Left colon (tissue), 2 donors: ENCODE measurements at places on chromosomes 4 and X.

GRCh38 chrX:44690129-44690528 lies 147.5 kb upstream of the FUNDC1 start:
- no peak for DNase-seq

DNA sequence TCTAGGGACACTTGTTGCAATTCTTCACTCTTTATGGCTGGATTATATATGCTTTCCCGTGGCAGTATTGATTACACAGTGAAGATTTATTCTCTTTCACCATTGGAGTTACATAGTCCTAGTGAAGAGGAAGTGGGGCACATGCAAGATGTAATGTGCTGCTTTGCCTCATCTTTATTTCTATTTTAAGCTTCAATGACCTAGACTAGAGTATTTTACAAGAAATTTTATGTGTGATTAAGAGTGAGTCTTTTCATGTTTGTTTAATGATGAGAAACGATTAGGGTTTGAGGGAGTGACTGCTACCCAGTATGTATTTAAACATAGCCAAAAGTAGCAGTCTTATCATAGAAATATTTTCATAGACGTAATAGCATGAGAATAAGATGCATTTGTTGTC lies 30.8 kb downstream of the DIAPH2 start:
- DNase-seq: no peak

DNA sequence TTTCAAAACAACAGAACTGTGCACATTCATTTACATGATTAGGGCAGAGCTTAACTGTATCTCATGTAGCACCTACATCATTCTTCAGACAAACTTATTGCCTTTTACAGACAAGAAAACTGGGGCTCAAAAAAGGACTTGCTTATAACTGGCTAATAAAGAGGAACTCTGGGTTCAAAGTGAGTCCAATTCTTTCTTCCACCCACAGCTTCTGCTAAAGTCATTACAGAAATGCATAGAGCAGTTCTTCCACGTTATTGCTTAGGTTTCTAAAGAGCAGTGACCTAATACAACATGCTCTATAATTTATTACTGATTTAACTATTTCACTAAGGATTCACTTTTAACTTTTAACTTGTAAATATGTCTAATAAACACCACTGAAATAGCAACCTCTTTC lies 60.6 kb downstream of the ELOVL6 start:
- no peak for DNase-seq

GRCh38 chr4:154088741-154089140 lies 299.9 kb upstream of the SFRP2 start:
- DNase-seq: no peak

GRCh38 chr4:17029964-17030363 lies 131.5 kb upstream of the LDB2 start:
- DNase-seq: no peak

- DNase-seq: no peak
Observed at GRCh38 chrX:33336783-33337182, 125.4 kb upstream of the DMD start.

GRCh38 chr4:3233391-3234071 lies 15.4 kb upstream of the MSANTD1 start:
- no peak for DNase-seq

GRCh38 chr4:122842984-122843531 lies 16.4 kb downstream of the FGF2 start:
- peak; percentile 31 for DNase-seq

DNA sequence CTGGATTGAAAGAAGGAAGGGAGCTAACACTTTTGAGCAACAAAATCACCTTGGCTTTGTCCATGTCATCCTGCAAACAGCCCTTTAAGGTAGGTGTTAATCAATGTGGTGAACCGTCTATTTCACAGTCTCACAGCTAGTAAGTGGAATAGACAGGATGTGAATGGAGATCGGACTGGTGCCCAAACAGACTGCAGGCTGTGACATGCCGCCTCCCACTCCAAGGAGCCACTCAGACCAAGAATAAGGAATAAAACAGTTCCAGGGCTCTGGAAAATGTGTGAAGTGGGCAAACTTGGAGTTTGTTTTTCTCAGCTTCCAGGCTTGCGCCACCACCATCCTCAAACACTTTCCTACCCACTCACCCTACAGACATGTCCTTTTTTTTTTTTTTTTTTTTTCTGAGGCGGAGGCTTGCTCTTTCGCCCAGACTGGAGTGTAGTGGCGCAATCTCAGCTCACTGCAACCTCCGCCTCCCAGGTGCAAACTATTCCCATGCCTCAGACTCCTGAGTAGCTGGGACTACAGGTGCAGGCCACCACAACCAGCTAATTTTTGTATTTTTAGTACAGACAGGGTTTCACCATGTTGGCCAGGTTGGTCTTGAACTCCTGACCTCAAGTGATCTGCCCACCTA lies 57.7 kb upstream of the SEC24B start:
- DNase-seq: no peak

DNA sequence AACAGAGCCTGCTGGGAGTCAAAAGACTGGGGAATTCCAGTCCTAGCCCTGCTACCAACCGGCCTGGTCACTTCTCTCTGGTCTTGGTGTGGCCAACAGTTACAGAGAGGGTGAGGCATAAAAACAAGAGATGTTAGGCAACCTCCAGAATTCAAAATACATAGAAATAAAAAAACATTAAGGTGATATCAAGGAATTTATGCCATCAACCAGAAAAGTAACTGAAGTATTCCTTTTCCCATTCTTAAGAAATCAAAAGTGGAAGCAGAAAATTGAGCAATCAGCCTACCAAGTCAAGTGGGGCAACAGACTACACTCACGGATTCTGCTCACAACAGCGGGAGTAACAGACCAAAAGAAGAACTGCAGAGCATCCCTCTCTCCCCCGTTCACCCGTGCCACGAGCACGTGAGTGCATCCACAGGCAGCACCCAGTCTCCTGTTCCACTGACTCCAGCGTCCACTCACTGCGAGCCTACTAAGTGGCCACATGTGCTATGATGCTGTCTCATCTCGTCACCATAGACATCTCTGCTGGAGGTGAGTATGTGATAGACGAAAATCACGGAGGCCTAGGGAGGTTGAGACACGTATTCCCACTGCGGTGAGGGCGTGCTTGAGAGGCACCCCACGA lies 29.3 kb downstream of the AFAP1 start:
- peak; percentile 49 for DNase-seq

DNA sequence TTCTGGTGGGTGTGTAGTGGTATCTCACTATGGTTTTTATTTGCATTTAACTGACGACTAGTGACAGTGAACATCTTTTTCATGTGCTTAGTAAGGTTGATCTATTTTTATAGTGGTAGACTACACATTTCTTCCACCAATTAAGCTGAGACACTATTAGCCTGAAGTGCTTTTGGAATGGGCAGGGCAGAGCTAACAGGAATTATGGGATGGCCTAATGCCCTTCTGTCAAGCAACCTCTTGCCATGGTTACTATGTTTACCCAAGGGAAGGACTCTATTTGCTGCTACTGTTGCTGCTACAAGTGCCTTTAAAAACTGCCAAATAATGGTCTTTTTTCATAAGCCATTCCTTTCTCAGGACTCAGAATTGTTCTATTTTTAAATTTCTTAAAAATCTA lies 676.7 kb upstream of the ACTRT1 start:
- DNase-seq: no peak

GRCh38 chr4:102091656-102092055 lies 253.6 kb downstream of the SLC39A8 start:
- no peak for DNase-seq

DNA sequence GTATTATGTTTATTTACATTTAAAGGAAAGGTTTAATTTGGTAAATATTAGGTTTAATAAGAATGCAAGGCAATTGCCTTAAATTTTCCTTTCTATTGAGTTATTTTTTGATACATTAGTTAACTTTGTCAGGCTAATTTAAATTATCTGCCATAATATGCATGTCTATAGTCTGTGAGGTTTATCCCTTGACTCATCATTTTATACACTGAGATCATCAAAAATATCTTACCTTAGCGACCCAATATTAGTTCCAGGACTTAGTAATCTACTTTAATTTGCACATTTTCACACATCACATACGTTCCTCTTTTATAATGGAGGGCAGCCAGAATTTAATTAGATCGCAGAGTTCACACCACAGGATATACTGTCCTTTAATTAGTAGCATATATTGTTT lies 999.5 kb upstream of the GRID2 start:
- DNase-seq: no peak

GRCh38 chr4:2797545-2798305 lies 4.8 kb downstream of the SH3BP2 start:
- DNase-seq: no peak

- no peak for DNase-seq
Observed at GRCh38 chr4:128424527-128425497, 137.2 kb upstream of the PGRMC2 start.

GRCh38 chr4:106287353-106287969 lies 28.5 kb downstream of the TBCK start:
- DNase-seq: no peak

- DNase-seq: no peak
Observed at GRCh38 chr4:122636697-122637096, 15.8 kb upstream of the IL21 start.

- no peak for DNase-seq
Observed at GRCh38 chr4:138977524-138977923, 38.1 kb upstream of the NOCT start.

GRCh38 chr4:81781799-81782198 lies 310.1 kb upstream of the RASGEF1B start:
- DNase-seq: no peak

GRCh38 chrX:150450519-150451177 lies 87.5 kb downstream of the MAMLD1 start:
- no peak for DNase-seq

- no peak for DNase-seq
Observed at GRCh38 chr4:75644095-75644494, 13.8 kb upstream of the CDKL2 start.

DNA sequence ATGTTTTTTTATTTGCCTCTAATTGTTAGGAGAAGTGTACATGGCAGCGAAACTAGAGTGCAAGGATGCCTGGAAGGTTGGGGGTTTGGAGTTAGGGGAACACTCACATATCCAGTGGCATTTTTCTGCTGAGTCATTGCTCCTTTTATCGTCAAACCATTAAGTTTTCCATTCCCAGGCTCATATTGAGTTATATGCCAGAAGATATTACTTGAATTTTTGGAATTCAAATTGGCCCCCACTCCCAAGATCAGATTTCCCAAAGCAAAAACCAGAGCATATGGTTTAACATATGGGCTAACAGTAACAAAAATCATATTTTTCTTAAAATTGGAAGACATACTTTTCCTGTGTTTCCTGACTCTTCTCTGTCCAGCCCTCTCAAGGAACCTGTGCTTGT lies 152.7 kb downstream of the FSTL5 start:
- no peak for DNase-seq

- DNase-seq: no peak
Observed at GRCh38 chrX:129641941-129642340, 12.8 kb downstream of the APLN start.

DNA sequence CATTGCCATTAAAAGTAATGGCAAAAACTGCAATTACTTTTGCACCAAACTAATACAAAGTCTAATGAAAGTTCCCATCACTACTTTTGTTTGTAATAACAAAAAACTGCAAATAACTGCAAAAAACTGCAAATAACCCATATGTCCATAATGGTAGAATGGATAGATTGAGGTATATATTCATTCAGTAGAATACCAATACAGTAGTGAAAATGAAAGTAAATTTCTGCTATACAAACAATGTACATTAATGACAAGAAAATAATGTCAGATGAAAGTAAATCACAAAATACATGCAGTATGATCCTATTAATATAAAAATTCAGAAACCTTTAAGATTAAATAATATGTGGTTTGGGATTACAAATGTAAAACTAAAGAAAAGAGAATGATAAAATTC lies 41.3 kb upstream of the CEP135 start:
- DNase-seq: no peak

DNA sequence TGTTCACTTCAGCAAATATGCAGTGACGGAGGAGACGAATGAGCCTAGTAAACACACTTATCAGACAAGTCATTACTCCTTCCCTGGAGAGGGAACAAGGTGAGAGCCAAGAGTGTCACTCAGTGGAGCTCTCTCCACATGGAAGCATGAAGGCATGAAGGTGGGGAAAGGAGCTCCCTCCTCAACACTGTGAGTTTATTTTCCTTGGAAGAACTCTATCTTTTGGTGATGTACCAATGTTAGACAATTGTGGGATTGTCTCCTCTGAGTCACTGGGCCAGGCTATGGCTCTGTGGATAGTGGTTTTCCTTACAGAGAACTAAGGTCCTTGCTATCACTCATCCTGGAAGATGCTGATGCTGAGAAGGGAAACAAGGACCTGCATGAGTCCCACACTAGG lies 200.2 kb downstream of the CPEB2 start:
- no peak for DNase-seq

DNA sequence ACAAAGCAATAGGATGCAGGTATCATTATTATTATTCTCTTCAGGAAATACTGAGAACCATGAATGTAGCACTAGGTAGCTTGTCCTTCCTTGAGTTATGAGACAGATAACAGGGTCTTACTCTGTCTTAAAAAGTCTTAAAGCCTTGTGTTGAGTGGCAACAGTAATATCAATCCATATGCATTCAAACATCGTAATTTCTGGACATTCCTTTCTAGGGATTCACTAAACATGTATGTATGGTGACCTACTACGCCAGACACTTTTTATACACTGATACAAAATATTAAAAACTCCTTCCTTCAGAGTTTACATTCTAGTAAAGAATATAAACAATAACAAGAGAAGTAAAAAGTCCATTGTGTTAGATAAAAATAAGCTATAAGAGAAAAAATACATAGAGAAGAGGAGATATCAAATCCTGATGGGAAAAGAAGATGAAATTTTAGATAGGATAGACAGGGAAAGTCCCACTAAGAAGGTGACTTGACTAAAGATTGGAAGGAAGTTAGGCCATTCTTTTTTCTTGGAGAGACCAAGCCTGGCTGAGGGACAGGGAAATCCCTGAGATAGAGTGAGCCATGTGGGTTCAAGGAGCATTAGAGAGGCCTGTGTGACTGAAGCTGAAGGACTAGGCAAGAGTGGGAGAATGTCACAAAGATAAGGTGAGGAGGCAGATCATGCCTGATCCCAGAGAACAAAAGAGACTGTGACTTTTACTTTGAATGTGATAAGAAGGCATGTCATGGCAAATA lies 5.0 kb upstream of the DDX60L start:
- DNase-seq: no peak

GRCh38 chr4:183356173-183356830 lies 34.1 kb upstream of the CLDN24 start:
- no peak for DNase-seq
